ENCODE measurements at places on chromosomes 6 and 20.
A peak's percentile ranks its signal among the peaks of the same experiment; 100 is the strongest.

DNA sequence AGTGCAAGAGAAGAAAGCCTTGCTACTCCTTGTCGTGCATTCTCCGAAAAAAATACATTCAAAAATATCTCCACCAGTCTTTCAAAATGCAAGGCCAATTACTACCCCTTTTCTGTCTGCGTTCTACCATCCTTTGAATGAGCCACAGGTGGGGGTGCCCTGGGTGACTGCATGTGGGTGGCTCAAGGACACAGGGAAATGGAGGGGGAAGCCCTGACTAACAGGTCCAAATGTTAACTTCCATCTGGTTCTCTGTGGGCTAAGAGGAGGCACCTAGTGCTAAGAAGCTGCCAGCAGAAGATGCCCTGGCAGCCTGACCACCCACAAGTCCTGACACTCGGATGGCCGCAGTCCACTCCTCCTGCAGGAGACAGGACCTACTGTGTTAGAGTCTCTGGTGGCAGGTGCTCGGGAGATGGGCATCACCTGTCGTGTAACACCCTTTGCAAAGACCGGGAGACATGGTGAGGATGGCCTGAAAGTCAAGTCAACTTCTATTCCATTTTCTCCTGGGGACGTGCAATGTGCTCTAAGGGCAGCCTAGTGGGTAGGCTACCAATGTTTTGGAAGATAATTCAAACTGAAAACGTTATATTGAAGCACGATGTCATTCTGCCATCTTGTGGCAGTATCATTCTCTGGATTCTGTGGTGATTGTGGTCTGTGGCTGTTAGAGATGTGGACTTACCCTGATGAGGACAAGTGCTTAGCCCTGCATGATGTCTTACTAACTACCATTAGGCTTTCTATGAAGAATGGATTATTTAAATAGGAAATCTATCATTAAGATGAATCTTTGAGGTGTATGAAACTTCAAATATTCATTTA is 27.4 kb upstream of the IGF2R start:
- ATAC-seq, result peak; percentile 76

- no peak for ATAC-seq
These were observed 11.7 kb downstream of the SNTA1 start for GRCh38 chr20:33431797-33432381.

- no peak for ATAC-seq
These were observed 632.7 kb upstream of the ID4 start for GRCh38 chr6:19204445-19204844.

GRCh38 chr20:30816182-30816645 is 441.2 kb upstream of the DEFB115 start:
- no peak for ATAC-seq

DNA sequence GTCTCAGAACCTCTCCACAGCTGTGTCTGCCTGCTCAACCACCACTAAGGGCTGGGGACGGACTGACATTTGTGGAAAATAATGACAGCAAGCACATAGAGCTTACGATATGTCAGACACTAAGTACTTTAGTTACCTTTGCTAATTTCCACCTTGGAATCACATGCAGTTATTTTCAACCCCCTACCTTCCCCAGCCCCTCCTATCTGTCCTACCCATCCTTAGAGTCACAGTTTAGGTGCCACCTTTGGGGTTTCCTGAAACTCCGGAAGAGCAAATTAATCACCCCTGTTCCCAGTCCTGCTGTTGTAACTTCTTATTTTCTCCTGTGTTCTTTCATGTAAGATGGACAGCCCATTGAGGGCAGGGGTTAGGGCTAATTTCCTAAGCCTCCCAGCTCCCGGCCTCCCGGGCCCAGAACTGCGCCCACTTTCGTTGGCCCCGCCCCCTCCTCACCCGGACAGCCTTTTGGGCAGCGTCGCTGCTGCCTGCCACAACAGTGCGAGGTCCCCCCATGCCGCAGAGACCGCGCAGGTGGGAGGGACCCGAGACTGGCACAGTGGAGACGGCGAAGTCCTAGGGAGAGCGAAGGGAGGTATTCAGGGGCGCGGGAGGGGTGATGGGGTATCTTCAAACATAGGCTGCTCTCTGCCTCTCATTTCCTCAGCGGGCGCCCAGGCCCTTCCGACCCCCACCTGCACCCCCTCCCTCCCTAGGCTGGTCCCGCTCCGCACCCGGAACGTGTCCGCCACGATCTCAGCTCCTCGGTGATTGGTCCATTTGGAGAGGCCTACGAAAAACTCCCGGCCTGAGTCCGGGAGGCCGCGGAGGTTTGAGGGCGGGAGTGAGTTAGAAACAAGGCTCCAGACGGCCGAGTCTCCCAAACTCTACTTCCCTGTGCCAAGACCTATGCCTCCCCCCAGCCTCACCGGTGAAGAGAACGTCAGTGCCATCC is 1.1 kb downstream of the DDAH2 start:
- ATAC-seq, result no peak

- ATAC-seq, result no peak
These were observed 22.8 kb downstream of the SCML4 start for GRCh38 chr6:107801173-107801886.

DNA sequence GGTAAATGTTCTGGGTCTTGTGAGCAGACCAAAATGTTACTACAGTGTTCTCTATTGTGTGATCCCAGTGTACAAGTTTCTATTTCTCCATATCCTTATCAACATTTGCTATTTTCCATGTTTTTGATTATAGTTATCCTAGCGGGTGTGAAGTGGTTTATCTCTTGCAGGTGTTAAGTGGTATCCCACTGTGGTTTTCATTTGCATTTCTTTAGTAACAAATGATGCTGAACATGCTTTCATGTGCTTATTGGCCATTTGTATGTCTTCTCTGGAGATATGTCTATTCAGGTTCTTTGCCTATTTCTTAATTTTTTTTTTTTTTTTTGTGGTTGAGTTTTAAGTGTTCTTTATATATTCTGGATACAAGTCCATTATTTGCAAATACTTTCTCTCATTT is 35.5 kb downstream of the NSFL1C start:
- no peak for ATAC-seq
